CD4-positive, alpha-beta T cell treated with Interferon gamma for 1 hour (primary cell): ENCODE measurements at places on chromosomes 4 and X.
A peak's percentile ranks its signal among the peaks of the same experiment; 100 is the strongest.

DNA sequence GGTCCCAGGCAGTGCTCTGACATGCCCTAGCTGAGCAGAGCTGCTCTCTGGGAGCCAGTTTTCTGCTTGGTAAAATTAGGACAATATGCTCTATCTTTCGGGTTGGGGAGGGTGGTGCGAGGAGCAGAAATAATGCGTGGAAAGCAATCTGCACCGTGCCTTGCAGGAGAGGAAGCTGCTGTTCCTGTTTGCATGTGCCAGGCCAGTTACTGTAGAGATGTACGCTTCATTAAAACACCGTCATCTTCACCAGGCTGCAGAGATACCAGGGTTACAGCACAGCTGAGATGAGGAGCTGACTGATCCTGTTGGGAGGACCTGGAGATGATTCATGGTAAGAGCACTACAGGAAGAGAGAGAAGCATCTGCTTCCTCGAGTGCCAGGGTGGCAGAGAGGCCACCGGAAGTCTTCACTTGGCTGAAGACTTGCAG is 29.5 kb upstream of the IRF2 start:
- peak; percentile 43 for DNase-seq

GRCh38 chrX:112694062-112694461 is 14.3 kb upstream of the LHFPL1 start:
- DNase-seq, result no peak

DNA sequence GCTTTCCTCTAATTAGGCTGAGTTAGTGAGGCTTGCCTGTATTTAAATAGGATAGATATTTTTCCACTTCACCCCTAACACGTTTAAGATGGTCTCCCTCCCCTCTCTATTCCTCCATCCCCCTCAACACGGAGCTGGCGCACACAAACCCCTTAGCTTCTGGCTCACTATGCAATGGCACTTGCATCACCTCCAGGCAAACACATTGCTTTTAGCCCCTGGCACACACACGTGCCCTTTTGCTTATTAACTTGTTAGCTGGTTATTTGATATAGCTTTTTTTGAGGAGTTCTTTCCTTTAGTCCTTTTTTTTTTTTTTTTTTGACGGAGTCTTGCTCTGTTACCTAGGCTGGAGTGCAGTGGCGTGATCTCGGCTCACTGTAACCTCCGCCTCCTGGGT is 94.3 kb downstream of the HDAC8 start:
- DNase-seq, result no peak

- DNase-seq, result no peak
Observed at GRCh38 chrX:56089376-56089775, 142.8 kb upstream of the KLF8 start.

GRCh38 chr4:113050837-113051236 is 1.4 kb downstream of the ANK2 start:
- no peak for DNase-seq

- DNase-seq, result no peak
Observed at GRCh38 chr4:67883458-67883857, 344 bp downstream of the TMPRSS11D start.
